ENCODE measurements at places on chromosomes 3 and 15. TPM values are rescaled to one million over a fixed set of nuclear protein-coding genes. Genes with fewer than 3 reads are reported as not detected.

DNA sequence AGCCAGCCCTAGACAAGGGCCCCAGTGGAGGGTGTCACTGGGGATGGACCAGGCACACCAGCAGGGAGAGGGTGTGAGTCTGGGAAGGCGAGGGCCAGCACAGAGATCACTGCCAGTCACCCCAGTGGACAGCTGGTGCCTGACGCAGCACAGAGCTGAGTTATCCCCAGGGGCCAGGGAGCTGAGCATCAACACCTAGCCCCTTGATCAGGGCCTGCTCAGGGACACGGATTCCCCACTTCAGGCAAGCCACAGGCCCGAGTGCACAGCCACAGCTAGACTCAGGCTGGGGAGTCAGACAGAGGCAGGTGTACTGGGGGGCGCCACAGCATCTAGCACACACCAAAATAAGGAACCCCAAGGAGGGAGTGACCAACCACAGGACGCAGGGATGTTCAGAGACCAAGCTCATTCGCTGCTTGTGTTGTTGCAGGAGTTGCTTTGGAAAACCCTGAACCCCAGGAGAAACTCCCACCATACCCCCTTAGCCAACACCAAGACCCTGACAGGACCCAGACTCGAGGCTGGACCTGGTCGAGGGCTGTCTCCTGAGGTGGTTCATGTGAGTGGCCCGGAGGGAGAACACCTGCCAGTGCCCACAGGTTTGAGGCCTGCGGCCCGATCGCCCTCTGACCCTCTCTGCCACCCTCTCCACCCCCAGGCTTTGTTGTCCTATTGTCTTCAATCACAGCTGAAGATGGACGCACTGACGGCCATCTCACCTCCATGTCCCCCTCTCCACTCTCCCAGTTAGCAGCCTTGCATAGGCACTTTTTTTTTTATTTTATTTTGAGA, 146.8 kb downstream of the TPRA1 start:
- DNase-seq = no peak

DNA sequence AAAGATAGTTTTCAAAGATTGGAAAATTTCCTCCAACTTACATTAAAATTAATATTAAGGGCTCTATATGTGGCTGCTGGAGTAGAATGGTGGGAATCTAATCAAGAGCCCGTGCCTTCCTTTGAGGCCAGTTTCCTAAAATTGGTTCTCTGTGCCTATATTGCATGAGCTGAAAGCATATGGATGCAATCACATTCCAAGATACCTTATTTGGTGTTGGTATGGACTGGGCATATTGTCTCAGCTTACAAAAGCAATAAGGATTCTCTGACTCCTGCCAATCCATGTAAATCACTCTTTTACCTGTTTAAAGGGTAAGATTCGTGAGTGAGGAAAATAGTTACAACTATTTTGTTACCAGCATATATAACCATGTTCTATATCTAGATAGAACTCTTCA, 111.6 kb downstream of the GREM1 start:
- DNase-seq = no peak

GRCh38 chr15:57743424-57743823, 36.9 kb downstream of the POLR2M start:
- no peak for DNase-seq

DNA sequence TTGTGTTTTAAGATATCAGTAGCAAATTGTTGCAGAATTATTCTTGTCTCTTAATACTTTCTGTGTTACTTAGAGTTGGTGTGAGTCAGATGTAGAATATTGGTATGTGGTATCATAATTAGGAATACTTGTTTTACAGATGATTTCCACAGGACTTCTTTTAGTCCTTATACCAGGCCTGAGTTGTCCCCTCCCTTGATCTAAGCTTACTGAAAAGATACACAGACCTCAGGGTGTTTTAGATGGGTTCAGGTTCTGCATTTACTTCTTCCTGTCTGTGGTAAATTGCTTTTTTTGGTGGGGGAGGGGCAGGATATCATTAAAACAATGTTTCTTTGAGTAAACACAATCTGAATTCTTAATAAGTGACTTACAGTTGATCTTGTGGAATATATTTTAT, 14.2 kb downstream of the DZIP3 start:
- DNase-seq = no peak

GRCh38 chr15:62935300-62936081, 107.1 kb upstream of the TPM1 start:
- DNase-seq = no peak

DNA sequence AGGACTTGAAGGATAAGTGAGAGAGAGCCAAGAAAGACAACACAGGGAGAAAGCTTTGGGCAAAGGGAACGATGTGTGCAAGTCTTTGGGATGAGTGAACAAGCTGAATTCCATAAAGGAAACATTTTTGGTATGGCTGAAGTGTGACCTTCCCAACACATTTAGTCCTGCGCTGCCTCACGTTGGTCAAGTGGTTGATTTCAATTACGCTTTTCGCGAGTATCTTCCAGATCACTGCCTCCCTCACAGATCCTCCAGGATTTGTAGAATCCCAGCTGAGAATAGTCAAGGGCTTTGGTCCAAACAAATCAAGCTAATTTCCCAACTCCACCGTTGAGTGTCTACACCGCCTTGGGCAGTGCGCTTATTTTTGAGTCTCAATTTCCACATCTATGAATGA, 338.4 kb upstream of the ADAMTS9 start:
- DNase-seq = no peak

SERINC4 gene
- 0.46 TPM for total RNA-seq

TRMT10C gene
- total RNA-seq = 34.2 TPM

CD96 gene
- 0.20 TPM for total RNA-seq

SATB1 gene
- 28.7 TPM for total RNA-seq
